Activated T-helper 17 cell treated with anti-CD3 and anti-CD28 coated beads, Interleukin-2, amount 50 U/mL, for 72 hours (primary cell): ENCODE measurements at places on chromosomes 6 and 20. TPM values are rescaled to one million over a fixed set of nuclear protein-coding genes. Genes with fewer than 3 reads are reported as not detected.

Gene CLIC5
- total RNA-seq: 10.6 TPM

Gene KIZ
- total RNA-seq: 9.7 TPM

Gene LAMA4
- total RNA-seq: not detected

Gene QKI
- 41.3 TPM for total RNA-seq

Gene DEF6
- total RNA-seq: 117 TPM

Gene ADGRF1
- not detected for total RNA-seq

Gene PPP1R16B
- total RNA-seq: 77.2 TPM

Gene SCRT2
- not detected for total RNA-seq

Gene ME1
- 0.32 TPM for total RNA-seq

Gene RIMS4
- total RNA-seq: 0.13 TPM

Gene ZNF335
- total RNA-seq: 53.9 TPM

Gene QRSL1
- total RNA-seq: 18.2 TPM

Gene CLVS2
- not detected for total RNA-seq

Gene MARCKS
- 0.40 TPM for total RNA-seq

Gene ACSS1
- total RNA-seq: 23.3 TPM

Gene ADGRF4
- total RNA-seq: not detected

Gene COL9A3
- total RNA-seq: not detected
